ENCODE measurements at places on chromosomes 16 and 17.
A peak's percentile ranks its signal among the peaks of the same experiment; 100 is the strongest.

DNA sequence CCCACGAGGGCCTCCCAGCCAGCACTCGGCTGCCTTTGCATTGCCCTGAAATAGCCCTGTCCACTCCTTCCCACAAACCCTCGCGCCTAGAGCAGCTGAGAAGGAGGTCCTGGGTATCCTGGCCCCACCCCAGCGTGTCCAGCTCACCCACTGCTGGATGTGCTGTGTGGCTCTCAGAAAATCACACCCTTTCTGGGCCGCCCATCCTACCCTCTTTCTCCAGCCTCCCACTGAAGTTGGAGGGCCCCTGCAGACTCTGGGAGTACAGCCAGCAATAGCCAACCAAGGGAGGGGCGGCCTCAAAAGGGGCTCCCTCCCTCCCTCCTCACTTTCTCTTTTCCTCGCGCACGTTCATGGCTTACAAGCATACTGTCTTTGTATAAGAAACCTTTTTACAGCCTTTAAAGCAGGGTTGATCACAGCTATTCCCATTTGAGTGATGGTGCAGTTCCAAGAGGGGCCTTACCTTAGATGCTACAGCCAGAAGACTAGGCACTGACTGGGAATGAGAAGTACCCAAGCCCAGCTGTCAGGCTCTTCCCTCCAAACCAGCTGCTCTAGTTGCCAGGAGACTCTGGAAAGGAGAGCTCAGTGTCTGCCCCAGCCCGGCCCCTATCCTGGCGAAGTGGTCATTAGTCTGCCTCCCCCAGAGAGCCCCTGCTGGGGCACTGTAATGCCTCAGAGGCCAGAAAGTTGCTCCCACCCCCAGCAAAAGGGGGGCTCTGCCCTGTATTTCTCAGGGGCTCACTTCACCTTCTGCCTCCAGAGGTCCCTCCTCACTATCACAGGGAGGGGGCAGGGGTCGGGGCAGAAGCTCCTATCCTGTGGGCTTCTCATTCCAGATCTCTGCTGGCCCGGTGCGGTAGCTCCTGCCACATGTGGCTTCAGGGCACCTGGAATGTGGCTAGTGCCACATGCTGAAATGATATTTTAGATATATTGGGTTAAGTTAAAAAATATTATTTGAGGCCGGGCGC, 38.1 kb downstream of the DCAKD start:
- peak; percentile 25 for DNase-seq

- DNase-seq = no peak
Observed at GRCh38 chr17:9824094-9824493, 1.6 kb upstream of the GLP2R start.

DNA sequence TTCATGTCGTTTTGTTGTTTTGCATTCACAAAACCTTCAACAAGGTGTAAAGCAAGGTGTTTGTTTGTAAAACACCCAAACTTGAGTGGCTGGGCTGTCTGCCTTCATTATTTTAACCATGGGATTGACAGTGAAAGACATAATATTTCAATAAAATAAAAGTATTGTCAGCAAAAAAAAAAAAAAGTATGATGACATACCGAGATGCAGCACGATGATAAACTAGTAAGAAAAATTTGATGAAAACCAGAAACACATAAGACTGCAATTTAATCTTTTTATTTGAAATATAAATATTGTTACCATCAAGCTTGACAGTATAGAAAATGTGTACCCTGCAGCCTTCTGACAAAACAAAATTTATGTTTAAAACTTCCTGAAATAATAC, 419.3 kb upstream of the DYNLRB2 start:
- no peak for DNase-seq

- no peak for DNase-seq
Observed at GRCh38 chr17:4557626-4558346, 2.6 kb downstream of the GGT6 start.

GRCh38 chr16:1916640-1916990, 1.6 kb downstream of the HS3ST6 start:
- peak; percentile 52 for DNase-seq

GRCh38 chr16:88810912-88811768, 588 bp downstream of the APRT start:
- DNase-seq = peak; percentile 57

- DNase-seq = no peak
Observed at GRCh38 chr17:65158041-65158440, 20.9 kb downstream of the RGS9 start.

DNA sequence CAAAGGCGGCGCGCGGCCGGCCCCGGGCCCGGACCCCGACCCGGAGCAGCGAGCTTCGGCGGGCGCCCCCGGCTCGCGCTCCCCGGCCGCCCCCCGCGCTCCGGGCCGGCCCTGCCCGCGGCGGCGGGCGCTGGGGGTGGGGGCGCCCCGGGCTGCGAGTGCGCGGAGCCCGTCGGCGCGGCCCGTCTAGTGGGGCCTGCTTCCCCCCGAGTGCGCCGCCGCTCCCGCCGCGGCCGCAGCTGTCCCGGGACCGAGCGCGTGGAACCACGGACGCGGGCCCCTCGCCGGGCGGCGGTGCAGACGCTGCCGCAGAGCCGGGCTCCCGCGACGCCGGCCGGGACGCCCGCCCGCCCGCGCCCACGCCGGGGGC, 308 bp downstream of the ADCY9 start:
- no peak for DNase-seq

GRCh38 chr16:72428681-72429376, 256.9 kb upstream of the PMFBP1 start:
- DNase-seq = no peak

GRCh38 chr17:74245871-74246270, 28.2 kb upstream of the DNAI2 start:
- peak; percentile 23 for DNase-seq

- DNase-seq = no peak
Observed at GRCh38 chr17:78458736-78459335, 80.4 kb downstream of the PGS1 start.

GRCh38 chr17:36703860-36704266, 102.5 kb downstream of the MRM1 start:
- peak; percentile 71 for DNase-seq

DNA sequence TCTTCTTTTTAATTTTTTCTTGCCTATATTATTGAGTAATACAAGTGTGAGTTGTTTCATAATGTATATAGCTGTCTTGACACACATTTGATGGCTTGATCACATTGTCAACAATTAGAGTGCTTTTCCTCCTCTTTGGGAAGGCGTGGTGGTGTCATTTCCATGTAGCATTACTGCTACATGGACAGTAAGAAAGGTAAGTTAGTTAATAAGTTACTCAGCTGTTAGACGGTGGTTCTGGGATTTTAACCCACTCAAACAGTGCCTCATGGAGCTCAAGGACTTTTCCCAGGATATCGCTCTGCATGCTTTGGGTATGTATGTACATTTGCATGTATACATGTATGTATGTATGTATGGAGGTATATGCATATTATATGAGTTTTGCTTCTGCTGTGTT, 94.6 kb downstream of the HAPSTR1 start:
- no peak for DNase-seq

- DNase-seq = no peak
Observed at GRCh38 chr17:12047681-12048376, 27.2 kb downstream of the MAP2K4 start.

- DNase-seq = no peak
Observed at GRCh38 chr16:74637742-74638453, 28.8 kb downstream of the RFWD3 start.

- DNase-seq = no peak
Observed at GRCh38 chr16:56986361-56986760, 3.0 kb upstream of the NLRC5 start.

DNA sequence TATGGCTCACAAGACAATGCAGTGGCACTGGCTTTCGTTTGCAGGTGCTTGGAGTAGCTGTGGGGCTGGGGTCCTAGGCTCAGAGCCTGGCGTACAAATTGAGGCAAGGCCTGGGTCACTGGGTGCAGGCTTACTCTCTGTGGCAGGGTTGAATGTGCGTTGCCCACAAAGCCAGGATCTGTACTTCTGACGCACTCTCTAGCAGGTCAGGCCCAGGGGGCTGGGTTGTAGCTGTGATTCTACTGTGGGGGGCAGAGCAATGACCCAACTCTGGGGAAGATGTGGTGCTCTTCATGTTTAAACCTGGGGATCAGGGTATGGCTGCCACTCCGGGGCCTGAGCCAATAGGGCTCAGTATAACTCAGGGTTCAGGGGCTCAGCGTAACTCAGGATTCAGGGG, 6.4 kb upstream of the PRSS21 start:
- no peak for DNase-seq

- peak; percentile 70 for DNase-seq
Observed at GRCh38 chr16:48608452-48608851, 1.5 kb downstream of the N4BP1 start.

- DNase-seq = no peak
Observed at GRCh38 chr16:87186446-87186845, 130.7 kb downstream of the C16orf95 start.
